ENCODE measurements at places on chromosomes 6 and 20.

- DNase-seq = no peak
- peak overlapping the region; percentile 95 for H3K4me3 ChIP-seq
- H3K27me3 ChIP-seq = no peaks in the 10 kb centered on the region
- peak overlapping the region; percentile 97 for H3K27ac ChIP-seq
Measured at GRCh38 chr6:160990847-160991405, 643 bp upstream of the MAP3K4 start.

GRCh38 chr20:53806683-53807401 lies 213.2 kb upstream of the ZNF217 start:
- DNase-seq = no peak
- no peaks in the 10 kb centered on the region for H3K36me3 ChIP-seq
- no peaks in the 10 kb centered on the region for H3K4me1 ChIP-seq
- H3K27me3 ChIP-seq = no peaks in the 10 kb centered on the region

GRCh38 chr6:901696-902460 lies 208.9 kb upstream of the EXOC2 start:
- H3K36me3 ChIP-seq = no peaks in the 10 kb centered on the region
- peaks cover 23% of the 10 kb centered on the region for H3K4me1 ChIP-seq
- H3K27ac ChIP-seq = peak overlapping the region; percentile 78

- no peaks in the 10 kb centered on the region for H3K4me1 ChIP-seq
- no peaks in the 10 kb centered on the region for H3K27me3 ChIP-seq
- H3K27ac ChIP-seq = no peak overlapping the region
- no peak overlapping the region for H3K4me3 ChIP-seq
- DNase-seq = no peak
Measured at GRCh38 chr6:130282234-130282995, 59.7 kb upstream of the SAMD3 start.

DNA sequence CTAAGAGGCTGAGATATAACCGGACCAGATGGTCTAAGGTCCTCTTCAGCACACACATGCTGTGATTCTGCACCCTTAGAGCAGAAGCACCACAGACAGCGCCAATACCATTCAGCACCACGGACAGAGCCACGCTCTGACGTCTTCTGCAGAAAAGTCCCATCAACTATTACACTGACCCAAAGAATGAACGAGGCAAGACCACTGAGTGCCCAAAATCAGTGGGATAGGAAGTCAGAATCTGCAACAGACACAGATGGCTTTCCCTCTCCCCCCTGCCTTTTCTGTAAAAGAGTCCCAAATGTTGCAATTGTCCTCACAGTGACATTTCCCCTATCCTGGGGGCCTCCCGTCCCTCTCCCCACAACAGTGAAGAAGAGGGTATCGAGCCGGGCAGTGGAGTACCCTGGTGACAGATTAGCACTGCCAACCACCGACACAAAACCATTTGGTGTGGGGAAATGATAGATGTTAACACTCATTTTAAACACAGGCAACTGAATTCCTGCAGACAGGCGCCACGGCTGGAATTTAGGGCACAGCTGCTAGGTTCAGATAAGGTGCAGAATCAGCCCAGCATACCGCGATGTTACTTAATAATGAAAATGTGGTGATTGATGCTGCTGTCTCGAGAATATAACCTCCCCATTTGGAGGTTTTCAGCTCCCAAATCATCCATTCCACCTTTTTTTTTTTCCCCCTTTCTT lies 66.6 kb upstream of the CTNNBL1 start:
- no peak overlapping the region for H3K27ac ChIP-seq
- no peaks in the 10 kb centered on the region for H3K36me3 ChIP-seq
- H3K4me3 ChIP-seq = no peak overlapping the region
- DNase-seq = peak; percentile 19
- H3K4me1 ChIP-seq = no peaks in the 10 kb centered on the region

Measured in body of pancreas (tissue), 4 donors.